ENCODE measurements at places on chromosomes 2 and 18.

GRCh38 chr2:238797537-238797936, 50.3 kb upstream of the TWIST2 start:
- DNase-seq = no peak

DNA sequence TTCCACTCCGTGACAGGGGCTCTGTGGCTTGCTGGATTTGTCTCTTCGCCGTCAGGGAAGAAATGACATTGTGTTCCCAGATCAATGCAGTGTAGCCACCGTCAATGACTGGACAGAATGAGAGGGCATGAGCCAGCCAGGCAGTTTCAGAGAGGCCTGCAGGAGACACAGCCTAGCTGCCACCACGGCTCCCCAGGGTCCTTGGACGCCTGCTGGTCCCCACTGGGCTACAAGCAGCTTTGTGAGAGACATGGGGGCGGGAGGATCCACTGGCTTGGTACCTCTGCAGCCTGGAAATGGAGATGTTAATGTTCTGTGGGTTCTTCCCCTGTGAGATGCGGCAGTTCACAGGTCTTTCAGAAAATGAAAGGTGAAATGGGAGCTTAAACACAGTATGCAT, 12.1 kb upstream of the AMER3 start:
- no peak for DNase-seq

DNA sequence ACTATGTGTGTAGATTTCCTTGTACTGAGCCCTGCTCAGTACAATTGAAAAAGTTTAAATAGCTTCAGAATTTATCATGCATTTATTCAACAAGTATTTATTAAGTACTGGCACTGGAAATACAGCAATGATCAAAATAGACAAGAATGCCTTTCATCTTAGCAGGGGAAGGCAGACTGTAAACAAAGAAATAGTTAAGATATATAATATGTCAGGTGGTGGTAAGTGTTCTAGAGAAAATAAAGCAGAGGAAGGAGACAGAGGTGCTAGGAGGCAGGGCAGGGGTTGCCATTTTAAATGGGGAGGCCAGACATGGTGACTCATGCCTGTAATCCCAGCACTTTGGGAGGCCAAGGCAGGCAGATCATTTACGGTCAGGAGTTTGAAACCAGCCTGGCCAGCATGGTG, 13.6 kb upstream of the LIPG start:
- no peak for DNase-seq

GRCh38 chr2:105645031-105645937, 99.4 kb upstream of the NCK2 start:
- DNase-seq = no peak

GRCh38 chr2:148861367-148861766, 13.7 kb upstream of the KIF5C start:
- DNase-seq = no peak

GRCh38 chr18:35862119-35862640, 110.3 kb upstream of the RMP24 start:
- no peak for DNase-seq

GRCh38 chr2:26628561-26629345, 12.4 kb downstream of the CIB4 start:
- DNase-seq = no peak

DNA sequence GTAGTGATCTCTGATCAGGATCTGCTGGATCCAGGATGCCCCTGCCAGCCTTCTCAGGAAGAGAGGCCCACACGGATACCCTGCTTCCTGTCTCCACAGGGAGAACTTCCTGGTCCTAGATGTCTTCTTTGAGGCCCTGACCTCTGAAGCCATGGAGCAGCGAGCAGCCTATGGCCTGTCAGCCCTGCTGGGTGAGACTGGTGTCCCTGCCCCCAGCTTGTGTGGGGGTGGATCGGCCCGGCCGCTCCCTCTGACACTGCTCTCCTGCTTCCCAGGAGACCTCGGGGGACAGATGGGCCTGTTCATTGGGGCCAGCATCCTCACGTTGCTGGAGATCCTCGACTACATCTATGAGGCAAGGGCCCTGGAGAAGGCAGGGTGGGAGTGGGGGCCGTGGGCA, 6.6 kb downstream of the CHPF start:
- DNase-seq = no peak

GRCh38 chr2:156483741-156484173, 47.6 kb downstream of the GPD2 start:
- no peak for DNase-seq

Measured in GM04504 (cell line).